ELF-1 (cell line): ENCODE measurements at places on chromosomes 6 and 20.

DNA sequence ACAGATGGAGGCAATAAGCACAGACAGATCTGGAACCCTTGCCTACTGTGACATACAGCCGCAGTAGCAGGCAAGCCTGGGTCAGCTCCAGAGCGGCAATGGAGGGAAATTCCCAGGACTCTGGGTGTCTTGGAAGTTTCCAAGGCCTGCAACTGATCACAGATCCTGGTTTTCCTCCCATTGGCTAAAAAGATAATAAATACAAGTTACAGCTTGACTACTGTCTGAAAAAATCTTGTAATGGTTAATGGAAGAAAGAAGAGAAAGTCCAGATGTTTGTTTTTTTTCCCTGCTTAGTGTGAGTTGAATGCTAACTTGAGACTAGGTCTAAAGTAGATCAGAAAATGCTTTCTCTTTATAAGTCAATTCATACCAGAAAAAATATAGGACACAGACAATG lies 307.6 kb downstream of the ALDH8A1 start:
- DNase-seq, result no peak

GRCh38 chr6:113353392-113353791 lies 503.8 kb upstream of the MARCKS start:
- DNase-seq, result no peak

DNA sequence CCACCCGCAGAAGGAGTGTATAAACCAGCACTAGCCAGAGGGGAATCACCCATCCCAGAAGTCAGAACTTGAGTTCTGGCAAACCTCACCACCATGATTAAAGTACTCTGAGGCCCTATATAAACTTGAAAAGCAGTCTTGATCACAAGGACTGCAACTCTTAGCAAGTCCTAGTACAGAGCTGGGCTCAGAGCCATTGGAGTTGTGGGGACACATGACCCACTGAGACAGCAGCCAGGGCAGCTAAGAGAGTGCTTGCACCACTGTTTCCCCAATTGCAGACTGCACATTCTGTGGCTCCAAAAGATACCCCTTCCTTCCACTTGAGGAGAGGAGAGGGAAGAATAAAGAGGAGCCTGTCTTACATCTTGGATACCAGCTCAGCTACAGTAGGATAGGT lies 4.7 kb upstream of the MCM9 start:
- no peak for DNase-seq

- DNase-seq, result peak; percentile 57
Observed at GRCh38 chr6:131519670-131520436, 53.2 kb upstream of the ARG1 start.

- DNase-seq, result no peak
Observed at GRCh38 chr20:24951536-24952083, 2.5 kb downstream of the CST7 start.

DNA sequence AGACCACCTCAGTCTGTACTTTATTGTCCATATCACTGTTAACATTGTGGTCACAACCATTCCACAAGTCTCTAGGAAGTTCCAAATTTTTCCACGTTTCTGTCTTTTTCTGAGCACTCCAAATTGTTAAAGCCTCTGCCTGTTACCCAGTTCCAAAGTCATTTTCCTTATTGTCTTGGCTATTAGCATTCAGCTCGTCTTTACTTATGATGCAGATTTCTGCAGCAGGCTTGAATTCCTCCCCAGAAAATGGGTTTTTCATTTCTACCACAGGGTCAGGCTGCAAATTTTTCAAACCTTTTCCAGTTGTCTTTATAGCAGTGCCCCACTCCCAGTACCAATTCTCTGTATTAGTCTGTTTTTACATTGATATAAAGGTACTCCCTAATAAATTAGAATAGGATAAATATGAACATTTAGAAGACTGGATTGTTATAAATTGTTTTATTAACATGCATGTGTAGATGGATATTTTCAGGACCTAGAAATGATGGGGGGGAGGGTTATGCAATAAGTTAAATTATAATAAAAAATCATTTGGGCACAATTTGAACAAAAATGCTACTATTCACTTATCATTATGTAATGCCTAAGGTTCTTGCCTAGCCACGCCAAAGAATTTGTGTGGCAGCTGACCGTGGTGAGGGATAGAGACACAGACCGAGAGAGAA lies 595.3 kb upstream of the ADGRB3 start:
- peak; percentile 3 for DNase-seq

GRCh38 chr6:138086573-138087196 lies 20.5 kb downstream of the PERP start:
- DNase-seq, result peak; percentile 81

DNA sequence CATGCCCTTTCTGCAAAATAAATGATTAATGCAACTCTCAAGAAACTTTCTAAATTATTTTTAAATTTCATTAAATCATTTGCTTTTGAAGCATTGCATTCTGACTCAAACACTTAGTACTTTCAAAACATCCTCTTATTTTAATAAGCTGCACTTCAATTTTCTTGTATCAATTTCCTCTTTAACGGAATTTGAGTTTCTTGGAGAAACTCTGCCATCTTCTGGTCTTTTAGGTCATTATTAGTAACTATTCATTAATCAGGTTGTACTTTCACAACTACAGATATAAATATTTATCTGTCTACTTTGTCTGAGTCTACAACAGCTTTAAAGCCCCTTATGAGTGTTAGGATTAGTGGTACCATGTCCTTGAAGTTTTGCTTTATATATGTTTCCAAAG lies 30.2 kb downstream of the TMX4 start:
- no peak for DNase-seq

GRCh38 chr20:43761386-43762340 lies 34.9 kb upstream of the GTSF1L start:
- DNase-seq, result no peak

- no peak for DNase-seq
Observed at GRCh38 chr6:72022830-72023229, 136.5 kb downstream of the RIMS1 start.

GRCh38 chr6:138618168-138618567 lies 118.9 kb upstream of the NHSL1 start:
- DNase-seq, result no peak

GRCh38 chr20:46402331-46402811 lies 4.0 kb downstream of the ELMO2 start:
- DNase-seq, result no peak

GRCh38 chr6:170031684-170032121 lies 259.2 kb downstream of the DLL1 start:
- DNase-seq, result no peak
